ENCODE measurements at places on chromosomes 12 and 14.
A peak's percentile ranks its signal among the peaks of the same experiment; 100 is the strongest.

DNA sequence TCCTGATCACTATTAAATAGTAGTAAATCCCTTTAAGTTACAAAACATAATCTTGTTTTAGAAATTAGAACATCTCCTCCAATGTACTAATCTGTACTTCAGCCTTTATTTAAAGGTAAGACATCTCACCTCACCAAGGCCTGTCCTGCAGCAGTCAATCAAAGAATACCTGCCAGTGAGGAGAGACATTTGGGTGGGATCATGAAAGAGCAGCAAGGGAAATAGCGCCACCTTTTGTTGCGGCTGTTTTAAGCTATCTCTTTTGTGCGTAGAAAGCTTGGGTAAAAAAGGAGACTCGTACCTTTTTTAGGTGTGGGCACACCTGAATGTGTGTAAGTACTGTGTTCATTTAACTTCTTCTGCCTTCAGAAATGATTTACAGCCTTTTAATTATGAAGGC, 117.8 kb upstream of the TMTC1 start:
- DNase-seq = no peak

DNA sequence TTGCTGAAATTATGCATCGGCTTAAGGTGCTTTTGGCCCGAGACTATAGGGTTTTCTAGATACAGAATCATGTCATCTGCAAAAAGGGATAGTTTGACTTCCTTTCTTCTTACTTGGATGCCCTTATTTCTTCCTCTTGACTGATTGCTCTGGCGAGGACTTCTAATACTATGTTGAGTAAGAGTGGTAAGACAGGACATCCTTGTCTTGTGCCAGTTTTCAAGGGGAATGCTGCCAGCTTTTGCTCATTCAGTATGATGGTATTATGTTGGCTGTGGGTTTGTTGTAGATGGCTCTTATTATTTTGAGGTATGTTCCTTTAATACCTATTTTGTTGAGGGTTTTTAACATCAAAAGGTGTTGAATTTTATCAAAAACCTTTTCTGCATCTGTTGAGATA, 8.3 kb downstream of the BMAL2 start:
- DNase-seq = no peak

DNA sequence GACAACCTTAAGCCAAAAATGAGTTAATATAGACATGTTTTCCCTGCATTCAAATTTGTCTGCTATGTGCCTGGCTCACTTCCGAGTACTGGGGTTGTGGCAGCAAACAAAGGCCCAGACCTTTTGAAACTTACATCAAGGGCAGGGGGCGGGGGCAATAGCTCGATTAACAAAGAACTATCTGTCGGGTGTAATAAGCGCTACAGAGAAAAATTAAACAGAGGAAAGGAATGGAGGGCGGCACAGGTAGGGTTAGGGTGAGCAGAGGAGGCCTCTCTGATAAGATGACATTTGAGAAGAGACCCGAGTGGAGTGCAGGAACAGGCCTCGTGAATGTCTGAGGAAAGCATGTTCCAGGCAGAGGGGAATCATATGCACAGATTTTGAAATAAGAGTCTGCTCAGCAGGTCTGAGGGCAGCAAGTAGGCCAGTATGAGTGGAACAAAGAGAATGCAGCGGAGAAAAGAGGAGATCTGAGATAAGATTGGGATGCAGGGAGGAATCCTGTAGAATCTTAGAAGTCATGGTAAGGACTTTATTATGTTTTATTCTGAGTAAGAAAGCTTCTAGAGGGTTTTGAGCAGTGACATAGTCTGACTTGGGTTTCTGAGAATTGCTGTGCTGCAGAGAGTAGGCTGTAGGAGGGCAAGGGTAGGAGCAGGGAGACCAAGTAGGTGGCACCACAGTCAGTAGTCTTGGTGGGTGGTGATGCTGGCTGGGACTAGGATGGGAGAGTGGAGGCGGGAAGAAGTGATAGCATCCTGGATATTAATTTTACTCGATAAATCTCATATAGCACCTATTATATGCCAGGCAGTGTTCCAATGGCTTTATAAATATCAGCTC, 52.6 kb downstream of the BICDL1 start:
- DNase-seq = no peak

DNA sequence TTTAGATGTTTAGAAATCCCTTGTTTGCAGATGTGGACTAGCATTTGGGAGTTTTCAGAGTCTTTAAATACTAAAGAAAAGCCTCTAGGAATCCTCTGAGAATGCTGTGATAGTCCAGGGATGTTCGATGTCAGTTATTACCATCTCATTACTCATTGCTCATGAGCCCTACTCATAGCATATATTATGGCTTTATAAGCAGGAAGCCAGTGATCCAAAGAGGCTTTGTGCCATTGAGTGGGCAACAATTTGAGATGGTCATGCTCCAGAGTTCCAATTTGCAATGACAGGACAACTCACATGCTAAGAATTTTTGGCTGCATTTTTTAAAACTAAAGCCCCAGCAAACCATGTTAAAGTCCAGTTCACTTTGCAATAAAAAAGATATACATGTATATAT, 163.0 kb downstream of the OTOGL start:
- DNase-seq = no peak

DNA sequence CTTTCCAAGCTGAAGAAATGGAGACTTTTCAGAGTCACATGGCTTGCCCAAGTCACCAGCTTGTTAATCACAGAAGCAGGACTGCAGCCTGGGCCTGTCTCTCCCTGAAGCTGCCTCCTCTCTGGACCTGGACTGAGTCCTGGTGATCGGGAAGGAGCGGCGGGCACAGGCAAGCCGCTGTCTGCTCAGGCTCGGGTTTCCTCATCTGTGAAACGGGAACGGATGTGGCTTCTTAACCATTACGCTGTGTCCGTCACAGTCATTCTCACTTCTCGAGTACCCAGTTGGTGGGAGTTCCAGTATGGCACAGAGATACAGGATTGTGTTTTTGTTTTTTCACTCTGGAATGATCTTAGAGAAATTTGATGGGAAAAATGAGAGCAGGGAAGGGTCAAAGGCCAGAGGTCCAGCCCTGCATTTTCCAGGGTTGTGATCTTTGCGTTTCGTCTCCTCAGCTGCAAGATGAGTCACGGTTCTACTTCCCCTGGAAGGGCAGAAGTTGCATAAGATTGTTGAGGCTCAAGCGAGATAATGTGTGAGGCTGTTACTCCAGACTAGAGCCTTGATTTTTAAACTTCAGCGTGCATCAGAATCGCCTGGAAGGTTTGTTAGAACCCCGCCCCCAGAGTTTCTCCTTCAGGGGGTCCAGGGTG, 7.6 kb upstream of the LRTM2 start:
- no peak for DNase-seq

DNA sequence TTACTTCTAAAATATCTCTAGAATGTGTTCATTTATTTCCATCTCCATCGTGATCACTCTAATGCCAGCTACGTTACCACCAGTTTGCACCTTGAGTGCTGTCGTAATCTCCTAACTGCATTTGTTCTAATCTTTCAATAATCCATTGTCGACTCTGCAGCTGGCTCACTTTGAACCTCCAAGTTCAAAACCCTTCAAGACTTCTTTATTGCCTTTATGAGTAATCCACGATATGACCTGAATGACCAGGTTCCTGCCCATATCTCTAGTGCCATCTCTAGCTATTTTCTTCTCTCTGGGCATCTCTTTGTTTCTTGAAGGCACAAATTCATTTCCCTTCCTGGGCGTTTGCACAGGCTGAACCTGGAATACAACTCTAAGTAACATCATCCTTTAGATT, 76.7 kb downstream of the SRGAP1 start:
- DNase-seq = no peak

DNA sequence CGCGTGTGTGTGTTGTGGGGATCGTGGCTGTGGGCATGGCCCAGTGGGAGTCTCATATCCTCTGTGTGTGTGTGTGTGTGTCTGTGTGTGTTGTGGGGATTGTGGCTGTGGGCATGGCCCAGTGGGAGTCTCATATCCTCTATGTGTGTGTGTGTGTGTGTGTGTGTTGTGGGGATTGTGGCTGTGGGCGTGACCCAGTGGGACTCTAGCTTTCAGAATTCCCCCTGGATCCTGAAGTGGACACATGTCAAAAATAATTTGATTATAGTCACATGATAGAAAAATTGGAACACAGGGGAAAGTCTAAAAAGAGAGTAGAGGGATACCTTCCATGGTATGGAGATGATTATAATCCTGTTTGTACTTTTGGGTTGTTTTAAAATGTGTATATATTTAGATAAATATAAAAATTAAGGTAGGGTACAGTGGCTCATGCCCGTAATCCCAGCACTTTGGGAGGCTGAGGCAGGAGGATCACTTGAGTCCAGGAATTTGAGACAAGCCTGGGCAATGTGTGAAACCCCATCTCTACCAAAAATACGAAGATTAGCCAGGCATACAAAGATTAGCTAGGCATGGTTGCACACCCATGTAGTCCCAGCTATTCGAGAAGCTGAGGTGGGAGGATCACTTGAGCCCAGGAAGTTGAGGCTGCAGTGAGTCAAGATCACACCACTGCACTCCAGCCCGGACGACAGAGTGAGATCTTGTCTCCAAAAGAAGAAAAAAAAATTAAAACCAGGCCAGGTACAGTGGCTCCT, 11.0 kb downstream of the PAPLN start:
- DNase-seq = no peak

DNA sequence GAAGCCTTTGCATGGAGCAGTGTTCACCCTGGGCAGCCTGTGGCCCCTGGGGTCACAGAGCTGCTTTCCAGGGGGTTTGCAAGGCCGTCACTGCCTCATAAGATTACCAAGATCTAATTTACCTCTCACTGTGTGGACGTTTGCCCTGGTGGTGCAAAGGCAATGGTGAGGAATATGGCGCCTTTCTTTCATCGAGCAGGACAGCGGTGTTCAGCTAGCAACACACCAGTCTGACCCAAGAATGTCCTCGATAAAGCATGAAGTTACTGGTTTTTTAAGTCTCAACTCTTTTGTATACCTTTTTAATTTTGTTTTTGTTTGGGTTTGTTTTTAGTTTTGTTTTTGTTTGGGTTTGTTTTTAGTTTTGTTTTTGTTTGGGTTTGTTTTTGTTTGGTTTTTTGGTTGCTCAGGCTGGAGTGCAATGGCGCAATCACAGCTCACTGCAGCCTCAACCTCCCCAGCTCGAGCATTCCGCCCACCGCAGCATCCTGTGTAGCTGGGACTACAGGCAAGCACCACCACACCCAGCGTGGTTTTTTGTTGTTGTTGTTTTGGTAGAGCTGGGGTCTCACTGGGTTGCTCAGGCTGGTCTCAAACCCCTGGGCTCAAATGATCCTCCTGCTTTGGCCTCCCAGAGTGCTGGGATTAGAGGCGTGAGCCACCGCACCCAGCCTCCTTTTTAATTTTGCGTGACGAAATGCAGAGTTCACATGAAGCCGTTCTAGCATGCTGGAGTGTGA, 57.9 kb downstream of the PPP2R5C start:
- peak; percentile 72 for DNase-seq

- peak; percentile 17 for DNase-seq
Measured at GRCh38 chr14:95463171-95463901, 53.1 kb downstream of the SYNE3 start.

GRCh38 chr12:28114488-28114887, 75.8 kb upstream of the CCDC91 start:
- DNase-seq = no peak

- DNase-seq = no peak
Measured at GRCh38 chr12:82176761-82177490, 181.3 kb downstream of the CCDC59 start.

GRCh38 chr12:99898645-99899044, 86.1 kb downstream of the ANKS1B start:
- no peak for DNase-seq

DNA sequence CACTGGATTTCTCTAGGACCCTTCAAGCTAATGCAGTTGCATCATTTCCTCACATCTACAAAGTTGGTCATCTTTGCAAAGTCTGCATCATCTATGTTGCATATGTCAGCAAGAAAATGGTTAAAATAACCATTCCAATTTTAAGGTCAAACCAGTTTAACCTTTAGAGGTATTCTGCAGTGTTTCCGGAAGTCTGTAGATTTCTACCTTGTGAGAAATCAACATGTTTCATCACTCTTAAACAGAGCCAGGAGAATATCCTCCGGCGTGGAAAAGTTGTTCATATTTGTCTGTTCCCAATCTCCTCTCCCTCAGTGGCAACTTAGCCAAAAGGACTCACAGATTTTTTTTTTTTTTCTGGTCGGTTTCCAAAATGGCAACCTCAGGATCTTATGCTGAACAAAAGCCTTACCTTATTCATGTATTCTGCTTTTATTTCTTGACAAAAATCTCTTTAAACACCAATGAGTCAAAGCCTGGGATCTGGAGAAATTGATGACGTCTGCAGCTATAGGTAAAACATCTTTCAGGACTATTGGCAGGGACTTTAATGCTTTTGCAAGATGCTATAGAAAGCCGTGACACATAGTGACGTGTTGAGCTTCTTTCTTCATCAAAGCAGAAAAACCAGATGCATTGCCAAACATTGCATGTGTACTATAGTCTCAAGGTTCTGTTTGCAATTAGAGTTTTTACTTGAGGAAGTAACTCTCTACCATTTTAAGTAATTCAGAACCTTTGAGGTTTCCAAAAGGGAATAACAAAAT, 16.0 kb upstream of the CDK17 start:
- no peak for DNase-seq

DNA sequence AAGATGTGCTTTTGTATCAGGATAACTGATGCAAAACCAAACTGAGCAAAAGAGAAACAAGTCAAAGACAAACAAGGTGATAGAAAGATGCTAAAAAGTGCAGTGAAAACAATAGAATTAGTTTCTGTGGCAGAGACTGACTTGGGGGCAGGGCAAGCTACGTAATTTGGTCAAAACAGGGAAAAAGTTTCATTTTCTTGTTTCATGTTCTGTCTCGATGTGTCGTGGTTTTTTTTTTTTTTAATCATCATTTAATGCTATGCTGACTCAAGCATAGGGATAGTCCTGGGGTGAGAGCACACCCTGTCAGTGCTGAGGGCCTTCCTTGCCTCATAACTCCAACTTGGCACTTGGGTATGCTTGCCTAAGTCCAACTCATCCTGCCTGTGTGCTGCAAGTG, 144.1 kb upstream of the PTPRQ start:
- no peak for DNase-seq

- no peak for DNase-seq
Measured at GRCh38 chr12:19185262-19185929, 55.9 kb downstream of the PLEKHA5 start.

- no peak for DNase-seq
Measured at GRCh38 chr14:24609655-24610344, at the start of gene GZMH. GZMH (minus strand) TSS chr14:24609685; CDS start chr14:24609613, 72 bp downstream.

DNA sequence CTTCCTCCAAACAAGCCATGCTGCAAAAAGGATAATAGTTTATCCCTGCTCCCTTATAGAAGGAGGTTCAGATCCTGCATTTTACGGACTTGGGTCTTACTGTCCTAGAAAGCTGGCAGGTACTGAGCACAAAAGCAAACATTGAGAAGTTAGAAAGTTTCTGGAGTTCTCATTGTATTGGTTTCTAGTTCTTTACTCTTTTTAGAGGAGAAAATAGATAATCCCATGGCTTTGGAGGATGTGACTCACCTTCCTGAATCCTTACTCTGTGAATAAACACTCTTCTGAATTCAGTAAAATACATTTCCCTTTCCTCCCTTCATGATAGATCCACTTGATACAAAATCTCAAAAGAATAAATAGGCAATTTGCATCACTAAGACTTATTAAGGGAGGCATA, 188.9 kb downstream of the NPAS3 start:
- no peak for DNase-seq

- no peak for DNase-seq
Measured at GRCh38 chr14:24879661-24880386, 170.1 kb downstream of the STXBP6 start.
